ENCODE measurements at places on chromosomes 13 and 19.

DNA sequence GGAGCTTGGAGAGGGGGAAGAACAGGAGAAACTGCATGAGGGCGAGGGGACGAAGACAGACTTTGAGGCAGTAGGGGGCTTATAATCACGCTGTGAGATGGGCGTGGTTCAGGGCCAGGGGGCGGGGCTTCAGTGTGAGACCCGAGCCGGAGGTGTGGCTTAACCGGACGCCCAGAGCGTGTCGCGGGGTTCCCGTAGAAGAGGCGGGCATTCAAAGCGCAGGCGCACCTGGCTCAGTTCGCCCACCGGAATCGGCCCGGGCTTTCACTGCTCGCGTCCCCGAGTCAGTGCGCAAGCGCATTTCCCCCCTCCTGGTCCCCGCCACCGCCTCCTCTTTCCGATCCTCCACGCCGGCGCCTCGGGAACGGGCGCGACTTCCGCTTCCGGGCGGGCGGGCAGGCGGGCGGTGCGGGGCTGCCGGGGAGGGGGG, 225 bp upstream of the ZNF865 start:
- peak; percentile 87 for DNase-seq

DNA sequence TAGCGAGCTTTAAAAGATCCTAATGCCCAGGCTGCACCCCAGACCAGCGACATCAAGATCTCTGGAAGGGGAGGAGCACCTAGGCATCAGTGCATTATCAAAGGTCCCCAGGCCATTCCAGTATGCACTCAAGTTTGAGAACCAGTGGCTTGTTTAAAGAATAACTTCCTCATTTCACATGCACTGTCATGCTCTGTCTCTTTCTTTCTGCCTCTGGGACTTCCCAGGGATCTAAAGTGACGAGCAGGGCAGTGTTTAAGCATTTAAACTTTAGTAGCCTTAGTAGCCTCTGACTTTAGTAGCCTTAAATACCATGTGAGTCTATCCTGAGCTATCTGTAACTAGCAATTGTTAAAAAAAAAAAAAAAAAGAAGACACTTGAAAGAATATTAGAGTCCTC, 8.9 kb upstream of the FARP1 start:
- DNase-seq: no peak

- DNase-seq: peak; percentile 67
These were observed 4.1 kb upstream of the KCNC3 start for GRCh38 chr19:50333235-50333736.

GRCh38 chr13:51714663-51715168, 89.2 kb downstream of the DHRS12 start:
- DNase-seq: peak; percentile 46

DNA sequence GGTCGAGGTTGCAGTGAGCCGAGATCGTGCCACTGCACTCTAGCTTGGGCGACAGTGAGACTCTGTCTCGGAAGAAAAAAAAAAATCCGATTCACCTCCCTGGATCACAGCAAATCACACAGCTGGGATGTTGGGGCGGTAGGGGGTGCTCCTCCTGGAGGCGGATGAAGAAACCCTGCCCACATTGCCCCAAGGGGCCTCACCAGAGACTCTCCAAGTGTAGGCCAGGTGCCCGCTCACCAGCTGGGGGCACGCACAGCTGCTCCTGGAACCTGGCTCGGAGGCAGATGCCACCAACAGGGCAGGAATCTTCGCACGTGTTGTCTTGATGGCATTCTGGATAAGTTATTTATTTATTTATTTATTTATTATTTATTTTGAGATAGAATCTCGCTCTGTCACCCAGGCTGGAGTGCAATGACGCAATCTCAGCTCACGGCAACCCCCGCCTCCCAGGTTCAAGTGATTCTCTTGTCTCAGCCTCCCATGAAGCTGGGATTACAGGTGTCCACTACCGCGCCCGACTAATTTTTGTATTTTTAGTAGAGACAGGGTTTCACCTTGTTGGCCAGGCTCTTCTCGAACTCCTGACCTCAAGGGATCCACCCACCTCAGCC, 3.1 kb downstream of the UQCR11 start:
- DNase-seq: no peak

DNA sequence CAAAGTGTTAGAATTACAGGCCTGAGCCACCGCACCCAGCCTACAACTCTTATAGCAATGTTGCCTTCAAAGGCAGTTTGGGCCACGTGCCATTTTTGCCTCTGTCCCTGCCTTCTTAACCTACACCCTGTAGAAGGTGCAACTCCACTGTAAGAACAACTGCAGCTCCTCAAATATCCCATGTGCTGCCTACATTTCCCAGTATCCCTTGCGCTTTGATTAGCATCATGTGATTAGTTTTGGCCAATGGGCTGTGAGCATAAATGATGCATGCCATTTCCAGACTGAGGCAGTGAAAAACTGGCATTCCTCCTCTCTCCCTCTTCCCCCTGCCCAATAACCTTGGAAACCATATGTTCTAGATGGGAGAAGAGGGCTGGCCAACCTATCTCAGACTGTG, 75.2 kb upstream of the MRI1 start:
- DNase-seq: no peak

DNA sequence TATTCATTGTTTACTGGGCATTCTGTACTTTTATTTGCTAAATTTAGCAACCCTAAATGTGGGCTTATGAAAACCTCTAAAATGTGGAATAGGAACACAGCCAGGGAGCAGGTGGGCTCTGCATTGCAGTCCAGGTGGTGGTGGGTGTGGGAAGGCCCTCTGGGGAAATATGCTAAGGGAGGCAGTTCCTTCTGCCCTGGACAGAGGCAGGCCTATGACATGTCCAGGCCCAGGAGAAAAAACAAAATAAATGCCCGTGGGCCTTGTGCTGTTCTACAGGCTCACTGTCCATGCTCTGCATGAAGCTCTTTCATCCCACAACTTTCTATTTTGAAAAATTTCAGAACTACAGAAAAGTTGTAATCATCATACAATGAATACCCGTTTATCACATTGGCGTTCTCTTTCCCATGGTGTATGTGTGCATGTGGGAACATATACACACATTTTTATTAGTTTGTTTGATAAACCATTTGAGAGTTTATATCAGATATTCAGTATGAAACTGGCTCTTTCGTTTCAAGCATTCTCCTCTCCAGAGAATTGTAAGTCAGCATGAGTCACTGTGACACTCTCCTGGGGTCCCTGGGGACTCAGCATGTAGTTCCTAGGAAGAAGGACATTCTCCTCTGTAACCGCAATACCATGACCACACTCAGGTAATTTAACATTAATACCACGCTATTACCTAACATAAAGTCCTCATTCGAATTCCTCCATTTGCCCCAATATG, 505.3 kb downstream of the COG6 start:
- no peak for DNase-seq

DNA sequence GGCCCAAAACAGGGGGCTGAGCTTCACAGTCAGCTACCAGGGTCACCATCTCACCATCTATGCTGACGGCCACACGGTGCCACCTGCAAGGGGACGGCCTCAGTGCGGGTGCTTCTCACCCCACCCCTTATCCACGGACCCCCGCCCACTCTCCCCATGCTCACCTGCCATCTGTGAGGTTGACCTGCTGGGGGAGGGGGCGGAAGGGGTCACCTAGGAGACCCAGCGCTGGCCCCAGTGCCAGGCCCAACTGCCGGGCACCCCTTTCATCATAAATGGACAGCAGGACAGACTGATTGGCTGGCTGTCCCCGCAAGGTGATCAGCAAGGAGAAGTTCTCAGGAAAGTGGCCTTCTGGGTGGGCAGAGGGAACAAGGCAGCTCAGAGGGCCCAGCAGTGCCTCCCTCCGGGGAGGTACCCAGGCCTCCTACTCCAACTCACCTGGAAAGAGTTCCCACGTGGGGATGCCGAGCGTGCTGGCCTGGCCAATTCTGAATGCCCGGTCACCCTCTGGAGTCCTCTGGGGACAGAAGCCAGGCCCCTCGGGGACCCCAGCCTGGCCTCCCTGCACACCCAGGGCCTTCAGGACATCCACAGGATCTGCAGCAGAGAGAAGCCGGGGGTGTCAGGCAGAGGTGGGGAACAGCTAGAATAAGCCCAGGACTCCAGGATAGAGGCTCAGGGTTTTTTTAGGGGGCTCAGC, 4.5 kb downstream of the COL5A3 start:
- DNase-seq: no peak

- no peak for DNase-seq
These were observed 5.7 kb upstream of the ZNF792 start for GRCh38 chr19:34969721-34970120.

DNA sequence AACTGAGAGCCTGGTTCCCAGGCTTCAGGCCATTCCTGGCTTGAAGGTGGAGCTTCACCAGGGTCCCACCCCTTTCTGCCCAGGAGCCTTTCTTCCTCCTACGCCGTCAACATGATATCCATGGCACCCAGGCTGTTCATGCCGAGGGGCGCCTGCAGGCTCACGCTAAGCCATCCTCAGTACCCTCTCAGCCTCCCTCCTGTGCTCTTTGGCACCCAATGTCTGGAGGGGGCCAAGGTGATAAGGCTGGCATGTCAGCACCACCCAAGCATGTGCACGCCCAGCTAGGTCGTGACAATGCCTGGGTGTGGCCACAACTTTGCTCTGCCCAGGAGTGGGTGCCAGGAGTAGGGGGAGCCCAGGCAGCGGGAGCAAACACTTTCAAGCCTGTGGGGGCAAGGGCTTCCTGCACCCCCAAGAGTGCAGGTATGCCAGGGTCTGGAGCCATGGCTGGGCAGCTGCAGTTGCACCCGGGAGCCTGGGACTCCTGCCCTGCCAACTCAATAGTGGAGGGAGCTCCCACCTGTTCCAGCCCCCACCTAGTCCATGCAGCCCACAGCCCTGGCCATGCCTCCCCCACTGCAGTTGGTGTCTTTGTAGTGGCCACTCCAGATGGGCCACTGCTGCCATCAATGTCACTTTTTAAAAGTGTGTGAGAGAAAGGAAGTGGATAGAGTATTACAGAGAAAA, 219.9 kb downstream of the MAB21L1 start:
- DNase-seq: no peak

- DNase-seq: no peak
These were observed 9.1 kb downstream of the ARID3A start for GRCh38 chr19:934865-935479.

DNA sequence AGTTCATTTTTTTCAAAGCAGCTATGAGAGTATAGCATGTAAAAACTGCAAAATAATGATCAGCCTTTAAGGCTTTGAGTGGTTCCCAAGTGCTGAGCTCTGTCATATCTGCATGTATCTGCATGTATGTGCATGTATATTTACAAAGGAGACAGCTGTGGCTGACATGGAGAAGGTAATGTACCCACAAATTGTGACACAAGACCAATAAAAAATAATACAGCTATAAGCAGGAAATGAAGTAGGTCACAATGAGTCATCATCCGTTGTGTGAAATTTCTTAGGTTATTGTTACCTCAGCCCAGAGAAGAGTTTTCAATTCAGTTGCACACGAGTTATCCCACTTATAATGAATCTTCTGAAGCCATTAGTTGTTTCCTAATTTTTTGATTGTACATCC, 60.9 kb upstream of the MED4 start:
- DNase-seq: peak; percentile 17

- no peak for DNase-seq
These were observed 9.6 kb upstream of the CEACAM5 start for GRCh38 chr19:41698746-41699230.

DNA sequence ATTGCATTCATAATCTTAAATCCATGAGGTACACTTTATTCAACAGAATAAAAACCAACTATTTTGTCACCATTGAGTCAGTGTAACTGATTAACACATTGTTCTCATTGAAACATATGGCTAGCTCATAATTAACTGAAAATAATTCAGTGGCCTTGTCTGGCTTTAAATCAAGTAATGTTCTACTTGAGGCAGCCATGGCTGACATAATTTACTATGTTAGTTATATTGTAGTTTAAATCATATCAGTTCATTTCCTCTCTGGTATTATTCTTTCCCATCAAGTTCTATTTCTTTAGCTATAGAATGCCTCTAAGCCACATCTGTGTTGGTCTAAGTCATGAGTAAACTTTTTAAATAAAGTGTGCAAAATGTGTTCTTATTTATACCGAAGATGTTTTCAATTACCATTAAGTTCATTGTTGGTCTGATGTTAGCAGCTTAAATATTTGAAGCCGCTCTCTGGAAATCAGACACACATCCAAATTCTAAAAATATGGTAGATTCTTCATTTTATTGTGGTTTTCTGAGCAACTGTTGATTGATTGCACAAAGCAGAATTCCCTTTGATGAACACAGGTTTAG, 393.7 kb downstream of the GPC6 start:
- no peak for DNase-seq

- no peak for DNase-seq
These were observed 5.7 kb upstream of the NUP58 start for GRCh38 chr13:25295701-25296100.

DNA sequence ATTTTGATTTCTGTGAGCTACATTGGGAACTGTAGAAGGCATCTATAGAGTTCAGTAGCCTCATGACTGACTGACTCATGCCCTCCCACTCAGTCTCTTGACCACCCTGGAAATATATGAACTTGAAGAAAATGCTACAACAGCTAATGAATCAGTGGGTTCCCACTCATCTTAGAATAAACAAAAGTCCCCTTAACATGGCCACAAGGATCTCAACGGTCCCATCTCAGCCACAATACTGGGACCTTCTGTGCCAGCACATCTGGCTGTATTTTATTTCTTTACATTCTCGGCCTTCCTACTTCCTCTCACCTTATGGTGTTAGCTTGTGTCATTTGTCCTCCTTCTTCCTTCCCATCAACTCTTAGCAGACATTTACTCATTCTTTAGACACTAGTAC, 619.8 kb downstream of the DCT start:
- DNase-seq: peak; percentile 74

DNA sequence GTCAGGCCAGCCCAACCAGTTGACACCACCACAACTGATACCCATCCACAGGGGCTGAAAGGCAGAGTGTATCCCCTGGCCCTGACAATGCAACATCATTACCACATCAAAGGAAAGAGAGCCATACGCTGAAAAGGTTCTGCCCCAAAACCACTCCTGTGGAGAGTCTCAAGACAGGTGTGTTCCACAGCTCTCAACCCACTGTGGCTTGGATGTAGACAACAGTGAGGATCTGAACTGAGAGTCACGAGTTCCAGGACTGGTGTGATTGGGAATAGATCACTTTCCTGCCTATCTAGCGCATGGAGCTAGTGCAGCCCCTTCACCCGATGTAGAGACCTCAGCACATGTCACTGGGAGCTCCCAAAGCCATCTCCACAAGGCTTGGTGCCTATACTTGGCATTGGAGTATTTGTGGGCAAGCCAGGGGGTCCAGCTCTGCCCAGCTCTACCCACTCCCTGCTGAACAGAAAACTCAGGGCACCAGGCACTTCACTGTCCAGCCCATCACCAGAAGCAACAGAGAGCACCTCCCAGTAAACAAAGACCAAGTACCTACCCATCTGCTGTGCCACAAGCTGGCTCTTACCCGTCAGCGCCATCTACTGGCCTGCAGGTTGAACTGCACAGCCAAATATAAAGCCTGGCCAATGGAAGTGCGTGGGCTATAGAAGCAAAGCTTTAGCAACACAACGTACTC, 579.5 kb downstream of the UQCRFS1 start:
- DNase-seq: no peak

DNA sequence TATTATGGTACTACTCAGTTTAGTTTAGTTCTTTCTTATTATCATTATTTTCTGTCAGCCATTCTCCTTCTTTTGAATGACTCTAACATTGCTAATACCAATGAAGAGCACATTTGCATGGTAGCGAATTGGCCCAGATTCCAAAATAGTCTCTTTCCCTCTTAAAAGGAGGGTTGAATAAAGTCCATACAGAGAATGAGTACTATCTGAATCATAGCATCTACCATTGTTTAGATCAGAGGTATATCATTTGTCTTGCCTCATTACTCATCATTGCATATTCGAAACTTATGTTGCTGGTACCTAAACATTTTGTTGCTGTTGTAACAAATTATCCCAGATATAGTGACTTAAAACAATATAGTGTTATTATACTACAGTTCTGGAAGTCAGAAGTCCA, 1235.3 kb upstream of the ATXN8OS start:
- DNase-seq: no peak
